Fibroblast of lung (primary cell): ENCODE measurements at places on chromosomes 7 and 10. TPM values are rescaled to one million over a fixed set of nuclear protein-coding genes. Genes with fewer than 3 reads are reported as not detected.

DNA sequence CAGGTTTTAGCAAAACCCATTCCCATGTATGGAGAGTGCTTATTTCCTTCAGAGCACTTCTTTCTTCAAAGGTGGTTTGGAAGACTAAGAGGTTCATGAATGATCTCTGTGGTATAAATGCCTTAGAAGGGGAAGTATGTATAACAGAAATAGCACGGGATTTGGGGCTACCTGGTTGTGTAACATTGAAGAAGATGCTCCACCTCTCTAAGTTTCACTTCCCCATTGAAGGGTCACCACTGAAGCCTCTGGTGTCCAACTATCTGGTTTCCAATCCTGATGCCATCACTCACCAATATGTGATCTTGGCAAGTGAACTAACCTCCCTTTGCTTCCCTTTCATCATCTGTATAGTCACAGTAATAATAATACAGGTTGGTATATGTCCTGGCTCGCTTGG, 37.2 kb downstream of the CYCS start:
- no peaks in the 10 kb centered on the region for H3K36me3 ChIP-seq
- H3K4me3 ChIP-seq, result no peak overlapping the region
- no peak for DNase-seq
- H3K27ac ChIP-seq, result no peak overlapping the region

GRCh38 chr7:126529254-126529653, 723.5 kb downstream of the GRM8 start:
- no peak overlapping the region for H3K27ac ChIP-seq
- no peak overlapping the region for H3K4me3 ChIP-seq
- no peak for DNase-seq
- no peaks in the 10 kb centered on the region for H3K36me3 ChIP-seq
- H3K27me3 ChIP-seq, result no peaks in the 10 kb centered on the region

GRCh38 chr10:11304906-11305585, 287.4 kb downstream of the CELF2 start:
- H3K4me3 ChIP-seq, result no peak overlapping the region
- no peaks in the 10 kb centered on the region for H3K4me1 ChIP-seq

The C10orf53 gene
- polyA plus RNA-seq, result not detected in 2 replicates

DNA sequence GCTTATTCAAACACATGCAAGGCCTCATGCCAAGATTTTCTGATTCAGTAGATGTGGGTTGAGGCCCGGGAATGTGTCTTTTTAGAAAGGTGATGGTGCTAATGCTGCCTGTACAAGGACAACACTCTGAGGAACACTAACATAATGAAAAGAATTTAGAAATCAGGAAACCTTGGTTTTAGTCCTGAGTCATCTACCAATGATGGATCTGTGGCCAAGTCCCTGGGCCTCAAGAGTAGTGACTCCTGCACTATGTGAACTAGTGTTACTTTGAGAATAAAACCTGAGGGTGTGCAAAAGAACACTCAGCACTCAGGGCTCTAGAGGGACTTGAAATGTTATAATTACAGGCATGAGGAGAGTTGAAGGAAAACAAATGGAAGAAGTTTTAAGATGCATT, 741.7 kb upstream of the GALNT17 start:
- no peaks in the 10 kb centered on the region for H3K27me3 ChIP-seq
- no peak overlapping the region for H3K4me3 ChIP-seq
- no peaks in the 10 kb centered on the region for H3K4me1 ChIP-seq
- H3K36me3 ChIP-seq, result no peaks in the 10 kb centered on the region
- H3K27ac ChIP-seq, result no peak overlapping the region
- DNase-seq, result peak; percentile 79

The CTAGE6 gene
- not detected in 2 replicates for polyA plus RNA-seq

GRCh38 chr10:58362027-58362789, 23.0 kb upstream of the TFAM start:
- no peak overlapping the region for H3K27ac ChIP-seq
- no peaks in the 10 kb centered on the region for H3K27me3 ChIP-seq
- H3K36me3 ChIP-seq, result no peaks in the 10 kb centered on the region
- H3K4me1 ChIP-seq, result no peaks in the 10 kb centered on the region

The LIPM gene
- not detected in 2 replicates for polyA plus RNA-seq

DNA sequence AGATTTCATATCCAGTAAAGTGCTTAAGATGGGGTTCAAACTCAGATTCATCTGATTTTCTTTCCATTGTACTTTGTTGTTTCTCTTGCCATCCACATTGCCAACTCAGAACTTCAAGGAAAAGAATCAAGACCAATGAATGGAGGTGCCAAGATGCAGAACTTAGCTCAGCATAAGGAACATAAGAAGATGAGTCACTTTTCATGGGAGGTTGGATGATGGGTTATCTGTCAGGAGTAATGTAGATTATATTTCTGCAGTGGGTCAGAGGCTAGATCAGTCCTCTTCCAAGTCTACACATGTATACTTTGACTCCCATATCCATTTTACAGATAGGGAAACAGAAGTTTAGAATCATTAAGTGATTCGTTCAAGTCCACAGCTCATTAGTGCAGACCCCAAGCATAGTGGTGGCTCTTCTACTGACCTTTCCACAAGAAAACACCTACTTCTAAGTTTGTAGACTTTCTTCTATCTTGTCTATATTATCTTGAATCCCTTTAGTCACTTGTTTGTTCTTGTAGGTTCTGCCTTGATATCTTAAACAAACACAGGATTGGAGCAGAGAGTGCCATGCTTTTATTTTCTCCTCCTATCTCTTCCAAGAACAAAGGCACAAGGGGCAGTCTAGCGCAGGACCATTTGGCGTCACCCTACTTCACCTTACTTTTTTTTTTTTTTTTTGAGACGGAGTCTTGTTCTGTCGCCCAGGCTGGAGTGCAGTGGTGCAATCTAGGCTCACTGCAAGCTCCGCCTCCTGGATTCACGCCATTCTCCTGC, 14.0 kb upstream of the ADD3 start:
- H3K27ac ChIP-seq, result no peak overlapping the region
- H3K4me3 ChIP-seq, result no peak overlapping the region
- peak; percentile 54 for DNase-seq
- no peaks in the 10 kb centered on the region for H3K36me3 ChIP-seq

GRCh38 chr7:123746931-123747488, 1.8 kb downstream of the WASL start:
- H3K36me3 ChIP-seq, result no peaks in the 10 kb centered on the region
- no peak for DNase-seq
- H3K27ac ChIP-seq, result peak overlapping the region; percentile 85
- no peaks in the 10 kb centered on the region for H3K27me3 ChIP-seq
- no peaks in the 10 kb centered on the region for H3K4me1 ChIP-seq

DNA sequence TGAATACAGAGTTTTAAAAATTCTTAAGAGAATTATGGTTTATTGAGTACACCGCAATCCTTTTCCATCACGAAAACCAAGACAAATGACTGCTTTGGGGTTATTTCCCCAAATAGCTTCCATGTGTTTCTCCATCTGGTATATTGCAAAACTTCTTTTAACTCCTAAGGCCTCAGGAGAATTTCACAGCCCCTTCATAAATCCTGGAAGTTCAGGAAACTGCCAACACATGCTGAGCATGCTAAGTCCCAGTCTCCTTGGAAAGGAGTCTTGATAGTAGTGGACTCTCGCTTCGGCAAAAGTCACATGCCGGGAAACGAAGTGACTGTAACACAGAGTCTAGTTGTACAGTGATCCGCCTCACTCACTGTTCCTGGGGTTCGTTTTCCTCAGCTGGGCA, 88.1 kb upstream of the RSU1 start:
- no peaks in the 10 kb centered on the region for H3K36me3 ChIP-seq
- no peaks in the 10 kb centered on the region for H3K4me1 ChIP-seq
- DNase-seq, result peak; percentile 53
- H3K27ac ChIP-seq, result no peak overlapping the region

DNA sequence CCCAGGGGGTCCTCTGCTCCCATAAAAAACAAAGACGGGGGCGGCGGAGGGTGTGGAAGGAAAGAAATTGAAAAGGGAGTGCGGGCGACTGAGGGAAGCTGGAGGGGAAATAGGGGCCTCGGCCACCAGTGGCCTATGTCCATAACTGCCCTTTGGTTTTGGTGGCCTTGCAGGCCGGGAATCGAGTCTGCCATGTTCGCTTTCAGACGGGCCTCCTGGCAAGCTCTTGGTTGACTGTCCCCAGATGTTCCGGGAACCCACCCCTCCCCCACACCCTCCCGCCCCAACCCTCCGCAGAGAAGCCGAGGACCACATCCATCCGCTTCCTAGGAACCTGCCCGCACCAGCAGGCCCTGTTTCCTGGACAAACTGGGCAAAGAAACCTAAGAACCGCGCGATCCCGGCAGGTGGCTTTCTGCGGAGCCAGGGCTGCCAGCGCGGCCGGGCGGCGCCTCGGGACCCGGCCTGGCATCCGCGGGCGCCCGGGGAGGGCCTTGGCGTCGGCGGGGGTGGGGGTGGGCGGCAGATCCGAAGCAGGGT, 20.0 kb upstream of the GATA3 start:
- no peak overlapping the region for H3K4me3 ChIP-seq
- H3K4me1 ChIP-seq, result no peaks in the 10 kb centered on the region
- H3K27me3 ChIP-seq, result peaks cover 71% of the 10 kb centered on the region
- DNase-seq, result no peak
- H3K27ac ChIP-seq, result no peak overlapping the region

DNA sequence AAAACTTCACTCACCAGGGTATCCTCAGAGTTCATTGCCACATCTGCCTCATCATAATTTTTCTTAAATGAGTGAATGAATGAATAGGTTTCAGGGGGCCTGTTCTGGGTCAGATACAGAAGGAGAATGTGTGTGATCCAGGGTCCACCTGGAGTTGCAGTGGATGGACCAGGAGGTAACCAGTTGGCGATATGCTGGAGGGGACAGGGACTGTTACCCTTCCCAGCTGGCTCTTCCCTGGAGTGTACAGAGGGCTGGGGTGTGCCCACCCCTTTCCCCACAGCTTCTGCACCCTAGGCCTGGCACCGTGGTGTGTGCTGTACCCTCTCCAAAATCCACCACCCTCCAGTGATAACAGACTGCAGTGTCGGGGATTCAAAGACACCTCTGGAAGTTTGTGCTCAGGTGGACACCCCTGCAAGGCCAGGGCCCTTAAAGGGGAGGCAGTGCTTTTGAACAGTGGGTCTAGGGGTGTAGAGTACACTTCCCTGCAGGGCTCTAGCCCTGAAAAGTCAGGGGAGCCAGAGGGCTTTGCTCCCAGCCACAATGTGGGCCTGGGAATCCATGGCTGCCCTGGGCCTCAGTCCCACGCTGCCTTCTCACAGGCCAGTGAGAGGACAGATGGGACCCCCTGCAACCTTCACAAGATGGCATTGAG, 134.4 kb upstream of the UNC5B start:
- no peak overlapping the region for H3K27ac ChIP-seq
- no peak for DNase-seq
- H3K4me1 ChIP-seq, result no peaks in the 10 kb centered on the region
- H3K36me3 ChIP-seq, result no peaks in the 10 kb centered on the region

GRCh38 chr7:74572301-74572979, 85.1 kb upstream of the GTF2I start:
- H3K36me3 ChIP-seq, result no peaks in the 10 kb centered on the region
- no peak overlapping the region for H3K27ac ChIP-seq
- DNase-seq, result no peak
- no peaks in the 10 kb centered on the region for H3K4me1 ChIP-seq
- H3K4me3 ChIP-seq, result no peak overlapping the region
- no peaks in the 10 kb centered on the region for H3K27me3 ChIP-seq

GRCh38 chr7:151249732-151250072, 1.2 kb upstream of the SMARCD3 start:
- no peak overlapping the region for H3K4me3 ChIP-seq
- no peaks in the 10 kb centered on the region for H3K27me3 ChIP-seq
- peak; percentile 63 for DNase-seq
- peaks cover 40% of the 10 kb centered on the region for H3K4me1 ChIP-seq
- H3K27ac ChIP-seq, result peak overlapping the region; percentile 52
- no peaks in the 10 kb centered on the region for H3K36me3 ChIP-seq

DNA sequence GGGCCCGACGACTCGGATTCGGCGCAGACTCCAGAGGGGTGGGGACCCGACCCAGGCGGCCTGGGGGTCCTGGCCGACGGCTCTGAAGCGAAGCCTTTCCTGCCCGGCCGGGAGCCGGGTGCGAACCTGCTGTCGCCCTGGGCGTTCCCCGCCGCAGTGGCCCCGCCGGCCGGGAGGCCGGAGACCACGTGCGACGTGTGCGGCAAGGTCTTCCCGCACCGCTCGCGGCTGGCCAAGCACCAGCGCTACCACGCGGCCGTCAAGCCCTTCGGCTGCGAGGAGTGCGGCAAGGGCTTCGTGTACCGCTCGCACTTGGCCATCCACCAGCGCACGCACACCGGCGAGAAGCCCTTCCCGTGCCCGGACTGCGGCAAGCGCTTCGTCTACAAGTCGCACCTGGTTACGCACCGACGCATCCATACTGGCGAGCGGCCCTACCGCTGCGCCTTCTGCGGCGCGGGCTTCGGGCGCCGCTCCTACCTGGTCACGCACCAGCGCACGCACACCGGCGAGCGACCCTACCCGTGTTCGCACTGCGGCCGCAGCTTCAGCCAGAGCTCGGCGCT, 15.4 kb downstream of the ZNF316 start:
- peaks cover 26% of the 10 kb centered on the region for H3K36me3 ChIP-seq
- no peak overlapping the region for H3K4me3 ChIP-seq
- H3K4me1 ChIP-seq, result no peaks in the 10 kb centered on the region
- DNase-seq, result no peak

The GNGT1 gene
- polyA plus RNA-seq, result not detected in 2 replicates

DNA sequence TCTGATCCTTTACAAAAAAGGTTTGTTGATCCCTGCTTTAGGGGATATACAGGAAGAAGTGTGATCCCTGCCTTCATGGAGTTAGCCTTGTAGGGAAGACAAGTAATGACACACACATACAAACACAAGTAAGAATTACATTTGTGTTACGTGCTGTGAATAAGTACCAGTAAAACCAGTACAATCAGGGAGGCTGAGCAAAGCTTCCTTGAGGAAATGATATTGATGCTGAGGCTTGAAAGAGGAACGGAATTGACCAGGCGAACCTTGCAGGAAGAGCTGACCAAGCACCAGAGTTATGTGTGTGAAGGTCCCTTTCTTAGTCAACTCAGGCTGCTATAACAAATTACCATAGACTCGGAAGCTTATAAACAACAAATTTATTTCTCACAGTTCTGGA, 83.6 kb upstream of the CACUL1 start:
- H3K27ac ChIP-seq, result no peak overlapping the region
- no peaks in the 10 kb centered on the region for H3K4me1 ChIP-seq
- no peak for DNase-seq
- H3K4me3 ChIP-seq, result no peak overlapping the region

The FAM237B gene
- polyA plus RNA-seq, result 0.03 TPM in 1 of 2 replicates, not detected in the other
